Activated CD8-positive, alpha-beta memory T cell treated with anti-CD3 and anti-CD28 coated beads for 1 hour (primary cell): ENCODE measurements at places on chromosomes 2 and 18.

DNA sequence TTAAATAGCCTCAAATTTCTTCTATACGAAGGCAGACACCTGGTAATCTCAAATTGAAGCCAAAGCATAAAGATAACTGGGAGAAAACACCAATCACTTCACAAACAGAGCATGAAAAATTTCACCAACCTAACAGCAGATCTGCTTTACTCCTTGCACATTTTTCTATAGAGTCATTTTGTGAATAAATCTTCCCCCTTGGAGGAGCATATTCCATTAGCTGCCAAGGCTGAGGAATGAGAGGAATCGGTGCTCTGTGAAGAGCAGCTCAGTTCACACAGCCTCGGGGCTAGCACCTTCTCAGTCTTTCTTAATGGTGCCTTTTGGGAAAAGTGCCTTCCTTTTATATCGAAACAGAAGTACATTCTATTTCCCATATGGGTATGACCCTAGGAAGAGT, 1313.7 kb upstream of the NRXN1 start:
- no peak for DNase-seq

- no peak for DNase-seq
These were observed 308.3 kb downstream of the DLGAP1 start for GRCh38 chr18:4146797-4147196.

- DNase-seq: no peak
These were observed 2.8 kb upstream of the KCTD1 start for GRCh38 chr18:26550998-26551694.

DNA sequence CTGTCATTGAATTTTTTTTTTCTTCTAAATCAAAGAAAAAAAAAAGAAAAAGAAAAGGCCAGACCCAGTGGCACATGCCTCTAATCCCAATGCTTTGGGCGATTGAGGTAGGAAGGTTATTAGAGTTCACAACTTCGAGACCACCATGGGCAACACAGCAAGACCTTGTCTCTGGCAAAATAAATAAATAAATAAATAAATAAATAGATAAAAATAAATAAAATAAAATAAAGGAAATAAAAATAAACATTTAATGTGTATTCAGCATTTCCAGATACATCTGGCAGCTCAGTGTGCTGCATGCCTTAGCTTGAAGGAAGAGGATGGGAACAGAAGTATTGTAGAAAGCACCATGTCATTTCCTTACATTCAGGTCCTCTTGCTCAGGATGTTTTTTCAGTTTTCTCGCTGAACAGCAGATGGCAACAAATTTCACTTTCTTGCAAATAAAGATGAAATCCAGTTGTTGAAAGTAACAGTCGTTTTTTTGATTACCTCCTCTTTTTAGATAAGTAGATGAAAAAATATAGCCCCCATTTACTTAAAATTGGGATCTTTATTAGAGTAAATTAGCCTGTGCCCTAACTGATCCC, 25.7 kb upstream of the FAM178B start:
- no peak for DNase-seq
